ENCODE measurements at places on chromosomes 1 and 21.
A peak's percentile ranks its signal among the peaks of the same experiment; 100 is the strongest.

DNA sequence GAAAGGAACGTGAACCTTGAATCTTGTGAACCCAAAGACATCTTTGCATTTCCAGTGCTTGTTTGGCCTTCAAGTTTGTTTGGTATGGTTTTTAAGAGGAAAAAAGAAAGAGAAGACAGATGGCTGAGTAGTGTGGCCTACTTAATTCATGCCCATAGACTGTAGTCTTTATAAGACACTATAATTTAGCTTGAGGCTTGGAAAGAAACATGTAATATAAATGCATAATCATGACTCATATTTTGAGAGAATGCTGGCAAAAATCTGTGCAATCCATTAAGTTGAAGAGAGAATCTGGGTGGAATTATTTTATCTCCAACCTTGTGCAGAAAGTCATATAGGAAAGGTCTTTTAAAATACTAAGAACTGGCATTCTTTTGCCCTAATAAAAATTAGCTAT is 179.3 kb downstream of the SIPA1L2 start:
- no peak for DNase-seq

GRCh38 chr1:64975740-64976139 is 9.4 kb upstream of the JAK1 start:
- DNase-seq = no peak

- no peak for DNase-seq
These were observed 121.8 kb upstream of the ERG start for GRCh38 chr21:38619992-38620479.

GRCh38 chr1:76759950-76760349 is 107.3 kb upstream of the ST6GALNAC5 start:
- no peak for DNase-seq

GRCh38 chr1:12441414-12442105 is 176.4 kb downstream of the DHRS3 start:
- DNase-seq = no peak

DNA sequence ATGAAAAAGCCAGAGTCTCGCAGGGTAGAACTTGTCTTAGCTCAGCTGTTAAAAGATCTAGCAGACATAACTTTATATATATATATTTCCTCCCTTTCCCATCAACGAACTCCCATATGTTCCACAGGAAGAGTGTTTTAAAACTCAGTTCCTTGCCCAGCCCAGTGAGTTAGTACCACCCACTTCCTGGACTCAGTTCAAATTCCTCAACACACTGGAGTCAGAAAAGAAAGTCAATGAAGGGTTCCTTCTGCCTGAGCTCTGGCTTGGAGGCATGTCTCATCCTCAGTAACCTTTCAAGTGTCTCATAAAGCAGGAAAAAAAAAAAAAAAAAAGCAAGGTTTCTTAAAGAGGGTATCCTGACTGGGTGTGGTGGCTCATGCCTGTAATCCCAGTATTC is 15.6 kb downstream of the TPM3 start:
- DNase-seq = no peak

DNA sequence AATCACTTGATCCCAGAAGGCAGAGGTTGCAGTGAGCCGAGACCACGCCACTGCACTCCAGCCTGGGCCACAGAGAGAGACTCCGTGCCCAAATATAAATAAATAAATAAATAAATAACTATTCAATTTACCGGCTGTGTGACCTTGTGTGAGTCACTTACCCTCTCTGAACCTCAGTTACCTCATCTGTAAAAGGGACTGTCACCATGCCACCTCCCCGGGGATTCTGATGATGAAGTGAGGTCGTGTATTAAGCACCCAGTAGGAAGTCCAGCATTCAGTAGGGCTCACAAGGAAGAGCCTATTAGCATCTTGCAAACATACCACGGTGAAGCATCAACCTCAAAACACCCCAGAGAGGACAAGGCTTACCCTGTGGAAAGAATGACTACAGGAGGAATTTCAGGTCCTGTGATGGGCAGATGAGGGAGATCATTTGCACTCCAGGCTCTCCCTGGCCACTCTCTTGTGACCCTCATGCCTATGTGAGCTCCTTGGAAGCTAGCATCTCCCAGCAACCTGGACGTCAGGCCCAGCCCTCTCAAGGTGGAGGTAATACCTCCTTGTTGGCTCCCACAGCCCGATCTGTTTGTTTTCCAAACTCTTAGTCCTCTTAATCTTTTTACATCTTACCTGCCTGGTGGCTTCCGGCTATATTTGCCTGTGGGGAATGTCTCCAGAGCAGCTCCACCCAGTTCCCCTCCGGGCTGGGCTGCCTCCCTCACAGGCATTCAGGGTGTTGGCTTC is 7.6 kb upstream of the C1QA start:
- DNase-seq = no peak

DNA sequence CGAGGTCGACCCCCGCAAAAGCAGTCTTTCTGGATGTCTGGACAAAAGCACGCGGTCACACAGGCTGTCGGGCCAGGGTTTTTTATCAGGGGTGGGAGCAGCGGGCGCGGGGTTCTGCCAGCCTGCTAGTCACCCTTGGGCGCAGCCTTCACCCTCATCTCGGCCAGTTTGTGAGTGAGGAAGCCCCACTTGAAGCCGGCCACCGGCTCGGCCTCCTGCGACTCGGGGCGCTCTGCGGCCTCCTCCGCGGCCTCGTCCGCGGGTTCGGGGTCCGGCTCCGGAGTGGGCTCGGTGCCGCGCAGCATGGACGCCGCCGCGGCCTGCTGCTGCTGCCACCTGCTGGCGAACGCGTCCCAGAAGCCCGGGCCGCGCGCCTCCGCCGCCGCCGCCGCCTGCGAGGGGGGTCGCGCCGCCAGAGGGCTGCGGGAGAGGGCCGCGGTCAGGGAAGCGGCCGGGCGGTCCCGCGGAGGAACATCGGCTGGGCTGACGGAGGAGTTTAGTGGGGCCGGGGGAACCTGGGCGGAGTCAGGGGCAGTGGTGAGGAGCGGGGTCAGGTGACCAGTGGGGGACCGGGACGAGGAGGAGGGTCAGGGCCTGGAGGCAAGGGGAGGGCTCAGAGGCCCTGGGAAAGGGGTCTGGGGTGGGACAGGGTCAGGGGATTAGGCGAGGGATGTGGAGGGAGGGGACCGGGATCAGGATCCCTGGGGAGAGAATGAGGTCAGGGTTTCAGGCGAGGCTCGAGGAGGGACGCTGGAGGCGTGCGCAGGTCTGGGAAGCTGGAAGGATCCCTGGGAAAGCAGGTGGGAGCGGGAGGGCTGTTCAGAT is 4.5 kb downstream of the C1orf232 start:
- DNase-seq = peak; percentile 73

- DNase-seq = no peak
These were observed 390.4 kb downstream of the PTPRU start for GRCh38 chr1:29626726-29627125.

DNA sequence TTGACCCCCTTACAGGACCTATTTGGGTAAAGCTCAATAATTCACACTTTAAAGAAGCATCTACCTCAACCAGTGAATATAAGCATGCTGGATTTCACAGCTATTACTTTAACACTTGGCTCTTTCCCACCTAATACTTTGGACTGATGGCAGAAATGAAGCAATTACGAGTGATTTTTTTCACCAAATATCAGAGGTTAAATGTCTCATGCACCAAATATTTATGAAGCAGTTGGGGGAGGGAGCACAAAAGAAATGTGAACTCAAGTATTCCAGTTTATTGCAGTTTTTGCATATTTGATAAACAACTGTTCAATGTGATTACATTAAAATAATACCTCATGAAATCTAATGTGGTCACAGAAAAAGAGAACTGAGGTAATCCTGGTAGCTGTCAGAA is 223.6 kb downstream of the LRRC7 start:
- DNase-seq = no peak

- DNase-seq = peak; percentile 63
These were observed at the start of gene CAMK2N1 for GRCh38 chr1:20485527-20486456. Gene CAMK2N1, minus strand, starts transcription at chr1:20486210. Its CDS starts 831 bp downstream, at chr1:20485379.

DNA sequence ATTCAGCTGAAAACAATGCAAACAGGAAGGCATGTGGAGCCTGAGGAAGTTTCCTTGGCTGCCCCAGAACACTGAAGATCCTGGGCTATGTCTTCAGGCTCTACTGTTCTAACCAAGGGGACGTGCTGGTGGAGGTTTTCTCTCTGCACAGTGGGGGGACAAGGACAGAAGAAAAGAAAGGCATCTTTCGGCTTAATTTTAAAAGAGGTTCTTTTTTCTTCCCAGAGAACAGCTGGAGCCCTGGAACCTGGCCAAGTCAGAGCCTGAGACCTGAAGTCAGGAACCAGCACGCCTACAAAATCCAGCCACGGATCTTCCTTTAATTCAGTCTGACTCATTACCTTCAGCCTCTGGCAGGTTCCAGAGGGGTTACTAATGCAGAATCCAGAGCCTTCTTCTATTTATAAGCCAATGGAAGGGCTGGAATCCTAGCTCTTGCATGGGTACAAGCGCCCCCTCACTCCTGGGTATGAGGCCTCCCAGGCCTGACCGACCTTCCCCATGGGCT is 19.8 kb downstream of the CTNNBIP1 start:
- DNase-seq = no peak

DNA sequence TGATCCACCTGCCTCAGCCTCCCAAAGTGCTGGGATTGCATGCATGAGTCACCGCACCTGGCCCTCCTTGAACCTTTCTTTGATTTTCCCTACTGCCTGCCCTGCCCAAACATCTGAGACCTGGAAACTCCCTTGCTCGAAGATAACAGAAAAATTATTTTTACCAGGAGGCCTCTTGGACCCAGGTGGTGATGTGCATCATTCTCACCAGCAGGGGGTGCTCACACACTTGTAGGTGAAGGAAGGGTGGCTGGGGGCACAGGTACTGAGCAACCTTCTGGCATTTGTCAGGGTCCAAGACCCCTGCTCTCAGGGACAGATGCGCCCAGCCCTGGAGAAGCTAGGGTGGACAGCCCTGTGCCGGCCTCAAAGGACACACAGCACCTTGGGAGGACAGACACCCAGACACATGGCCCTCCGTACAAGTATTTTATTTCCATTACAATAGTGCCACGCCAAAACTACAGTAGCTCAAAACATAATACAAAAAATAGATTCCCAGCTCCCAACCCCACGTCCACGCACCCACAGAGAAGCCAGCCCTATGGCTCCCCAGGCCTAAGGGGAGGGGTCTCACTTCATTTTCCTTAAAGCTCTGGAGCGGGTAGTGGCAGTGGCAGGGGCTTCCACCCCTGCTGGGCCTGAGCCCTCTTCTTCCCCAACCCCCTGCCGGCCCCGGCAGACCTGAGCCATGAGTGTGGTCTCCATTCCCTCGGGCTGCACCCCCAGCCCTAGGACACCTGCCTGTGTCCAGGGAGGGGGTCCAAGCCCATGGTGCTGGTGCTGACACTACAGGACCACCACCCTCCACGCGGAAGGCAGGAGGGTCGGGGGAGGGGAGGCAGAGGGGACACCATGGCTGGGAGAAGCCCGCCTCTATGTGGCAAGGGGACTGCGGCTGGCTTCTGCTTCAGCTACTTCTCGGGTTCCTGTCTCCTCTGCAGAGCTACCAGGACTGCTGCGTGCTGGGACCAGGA is 40.4 kb upstream of the EIF4G3 start:
- peak; percentile 70 for DNase-seq

DNA sequence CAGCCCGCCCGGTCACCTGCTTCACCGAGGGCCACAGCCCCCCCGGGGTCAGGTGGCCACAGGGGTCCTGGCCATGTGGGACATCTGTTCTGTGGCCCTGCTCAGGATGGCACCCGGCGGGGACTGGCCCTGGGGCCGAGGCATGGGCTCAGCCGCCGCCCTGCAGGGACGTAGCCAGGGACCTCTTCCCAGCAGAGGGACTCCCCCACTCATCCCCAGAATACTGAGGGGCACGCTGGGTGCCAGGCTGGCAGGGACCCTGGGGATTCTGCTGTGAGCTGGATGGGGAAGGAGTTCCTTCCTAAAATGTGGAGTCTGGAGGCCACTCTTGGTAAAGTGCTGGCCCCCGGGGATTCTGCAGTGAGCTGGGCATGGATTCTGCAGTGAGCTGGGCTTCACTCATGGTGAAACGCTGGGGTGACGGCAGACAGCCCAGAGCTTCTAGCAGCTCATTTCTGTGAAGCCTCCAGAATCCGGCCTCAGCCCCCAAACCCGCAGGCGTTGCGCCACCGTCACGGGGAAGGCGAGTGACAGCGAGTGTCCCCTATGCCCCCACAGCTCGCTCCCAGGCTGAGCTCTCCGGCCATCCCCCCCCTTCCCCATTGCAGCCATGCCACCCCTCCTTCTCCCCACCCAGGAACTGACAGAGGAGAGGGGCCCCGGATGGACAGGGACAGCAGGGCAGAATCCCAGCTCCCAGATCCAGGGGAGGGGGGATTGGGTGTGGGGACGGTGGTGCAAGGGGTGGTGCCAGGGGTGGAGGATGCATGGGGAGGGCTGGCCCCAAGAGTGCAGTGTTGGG is 1.4 kb downstream of the ITGB2 start:
- DNase-seq = peak; percentile 35

GRCh38 chr1:225987491-225988316 is 11.4 kb downstream of the SDE2 start:
- DNase-seq = no peak

DNA sequence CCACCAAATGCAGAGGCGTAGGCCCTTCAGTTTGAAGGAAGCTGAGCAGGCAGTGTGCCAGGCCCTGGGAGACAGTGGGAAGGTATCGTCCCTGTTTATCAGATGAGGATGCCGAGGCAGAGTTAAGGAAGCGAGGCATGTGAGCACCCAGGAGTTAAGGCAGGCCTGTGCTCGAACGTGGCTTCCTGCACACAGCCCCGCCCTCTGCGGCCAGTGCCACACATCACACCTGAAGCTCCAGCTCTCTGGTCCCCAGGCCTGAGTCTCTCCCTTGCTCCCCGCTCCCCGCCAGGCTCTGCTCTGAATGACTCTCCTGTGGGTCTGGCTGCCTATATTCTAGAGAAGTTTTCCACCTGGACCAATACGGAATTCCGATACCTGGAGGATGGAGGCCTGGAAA is 32.1 kb downstream of the EPHX1 start:
- DNase-seq = no peak

DNA sequence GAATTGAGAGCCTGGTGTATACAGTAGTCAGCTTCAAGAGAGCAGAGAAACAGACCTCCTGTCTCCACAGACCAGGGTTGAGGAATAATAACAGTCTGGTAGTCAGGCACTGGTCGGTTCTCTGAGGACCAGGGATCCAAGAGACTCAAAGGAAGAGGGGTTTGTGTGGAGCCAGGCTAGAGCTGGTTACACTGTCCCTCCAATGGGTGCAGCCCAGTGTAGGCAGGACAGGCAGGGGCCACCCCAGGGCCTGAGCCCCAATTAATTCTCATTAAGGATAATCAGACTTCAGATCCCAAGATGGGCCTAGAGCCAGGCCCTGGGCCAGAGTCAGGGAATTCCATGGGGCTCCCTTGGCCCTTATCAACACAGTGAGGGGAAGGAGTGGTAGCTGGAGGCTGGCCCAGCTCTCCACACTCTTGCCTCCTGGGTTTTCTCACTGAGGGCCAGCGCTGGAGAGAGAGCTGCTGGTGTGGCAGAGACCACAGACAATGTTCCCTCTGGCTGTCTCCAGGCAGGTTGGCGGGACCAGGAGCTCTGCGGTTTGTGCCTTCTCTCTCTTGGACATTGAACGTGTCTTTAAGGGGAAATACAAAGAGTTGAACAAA is 9.1 kb downstream of the SEMA4A start:
- no peak for DNase-seq

DNA sequence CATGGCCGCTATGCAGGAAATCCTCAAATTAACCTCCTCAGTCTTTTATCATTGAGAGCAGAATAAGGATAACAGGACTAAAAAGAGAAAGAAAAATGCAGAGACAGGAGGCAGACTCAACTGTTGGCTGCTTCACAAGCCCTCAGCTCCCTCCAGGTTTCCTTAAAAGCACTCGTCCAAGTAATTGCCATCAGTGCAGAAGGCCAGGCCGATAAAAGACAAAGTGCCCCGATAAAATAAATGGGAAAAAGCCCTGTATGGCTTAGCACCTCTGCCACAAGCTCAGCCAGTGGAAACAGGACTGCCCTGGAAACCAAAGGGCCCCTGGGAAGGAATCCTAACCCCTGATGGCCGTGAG is 8.1 kb downstream of the S100A6 start:
- DNase-seq = no peak

GRCh38 chr1:246219508-246220030 is 287.5 kb downstream of the SMYD3 start:
- DNase-seq = no peak

Measured in activated T-cell treated with anti-CD3 and anti-CD28 coated beads, Interleukin-2, amount 50 U/mL, for 1 hour (primary cell).